ENCODE measurements at places on chromosomes 7 and 10.

GRCh38 chr7:4879396-4880081 is 4.0 kb downstream of the RADIL start:
- DNase-seq: no peak

DNA sequence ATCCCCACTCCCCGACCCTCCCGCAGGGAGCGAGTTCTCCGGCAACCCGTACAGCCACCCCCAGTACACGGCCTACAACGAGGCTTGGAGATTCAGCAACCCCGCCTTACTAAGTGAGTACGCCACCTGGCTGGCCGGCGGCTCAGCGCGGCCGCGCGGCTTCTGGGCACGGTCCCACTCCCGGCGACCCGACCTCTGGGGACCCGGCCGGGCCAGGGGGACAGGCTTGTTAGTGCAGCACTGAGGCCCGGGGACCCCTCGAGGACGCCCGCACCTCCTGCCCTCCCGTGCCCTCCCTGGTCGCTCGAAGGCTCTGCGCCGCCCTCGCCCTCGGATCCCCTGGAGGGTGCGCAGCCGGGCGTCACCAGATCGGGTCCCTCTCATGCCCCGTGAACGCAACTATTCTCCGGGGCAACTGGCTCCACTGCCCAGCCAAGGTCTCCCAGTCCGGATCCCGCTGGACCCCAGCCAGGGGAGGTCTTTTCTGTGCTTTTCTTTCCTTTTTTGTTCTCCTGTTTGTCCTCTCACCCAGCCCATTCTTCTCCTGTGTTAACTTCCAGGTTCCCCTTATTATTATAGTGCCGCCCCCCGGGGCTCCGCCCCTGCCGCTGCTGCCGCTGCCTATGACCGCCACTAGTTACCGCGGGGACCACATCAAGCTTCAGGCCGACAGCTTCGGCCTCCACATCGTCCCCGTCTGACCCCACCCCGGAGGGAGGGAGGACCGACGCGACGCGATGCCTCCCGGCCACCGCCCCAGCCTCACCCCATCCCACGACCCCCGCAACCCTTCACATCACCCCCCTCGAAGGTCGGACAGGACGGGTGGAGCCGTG is 81.8 kb downstream of the PAX2 start:
- DNase-seq: peak; percentile 30

DNA sequence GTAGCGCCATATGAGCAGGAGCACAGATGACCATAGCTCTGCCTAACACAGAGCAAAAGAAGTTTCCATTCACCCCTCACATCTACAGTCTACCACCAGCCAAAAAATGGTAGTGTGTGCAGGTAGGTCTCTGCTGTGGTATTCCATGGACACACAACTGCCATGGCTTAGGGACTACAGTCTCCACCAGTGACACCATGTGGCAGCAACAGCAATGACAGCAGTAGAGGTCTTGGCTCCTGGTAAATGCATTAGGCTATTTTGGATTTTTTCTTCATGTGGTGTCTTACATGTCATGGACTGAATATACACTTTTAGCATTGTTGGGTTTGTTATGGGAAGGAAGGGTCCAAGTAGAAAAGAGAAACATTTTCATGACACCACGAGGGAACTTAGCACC is 70.1 kb upstream of the CABCOCO1 start:
- DNase-seq: peak; percentile 11

GRCh38 chr10:71797533-71798307 is 24.4 kb upstream of the VSIR start:
- no peak for DNase-seq

DNA sequence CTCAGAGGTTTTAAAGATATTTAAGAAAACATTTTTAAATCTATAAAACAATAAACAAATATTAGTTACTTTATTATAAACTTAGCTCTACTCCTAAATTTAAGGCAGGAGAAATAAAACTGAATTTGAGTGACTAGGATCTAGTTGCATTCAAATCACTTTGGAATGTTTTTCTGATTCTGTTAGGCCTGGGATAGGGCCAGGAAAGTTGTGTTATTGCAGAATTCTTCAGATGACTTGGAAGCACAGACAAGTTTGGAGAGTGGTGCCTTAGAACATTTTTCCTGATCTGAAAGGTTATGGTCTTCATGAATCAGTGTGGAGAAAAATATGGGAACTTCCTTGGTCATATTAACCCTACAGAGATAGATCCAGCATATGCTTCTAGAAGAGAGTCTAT is 15.6 kb upstream of the SLC25A13 start:
- DNase-seq: no peak

GRCh38 chr7:30817371-30817767 is 46.2 kb downstream of the MINDY4 start:
- DNase-seq: no peak

- no peak for DNase-seq
Observed at GRCh38 chr10:64170791-64171190, 649.6 kb downstream of the REEP3 start.

GRCh38 chr10:22427101-22427500 is 81.8 kb downstream of the SPAG6 start:
- peak; percentile 15 for DNase-seq

GRCh38 chr10:10233229-10233628 is 784.4 kb upstream of the CELF2 start:
- no peak for DNase-seq

DNA sequence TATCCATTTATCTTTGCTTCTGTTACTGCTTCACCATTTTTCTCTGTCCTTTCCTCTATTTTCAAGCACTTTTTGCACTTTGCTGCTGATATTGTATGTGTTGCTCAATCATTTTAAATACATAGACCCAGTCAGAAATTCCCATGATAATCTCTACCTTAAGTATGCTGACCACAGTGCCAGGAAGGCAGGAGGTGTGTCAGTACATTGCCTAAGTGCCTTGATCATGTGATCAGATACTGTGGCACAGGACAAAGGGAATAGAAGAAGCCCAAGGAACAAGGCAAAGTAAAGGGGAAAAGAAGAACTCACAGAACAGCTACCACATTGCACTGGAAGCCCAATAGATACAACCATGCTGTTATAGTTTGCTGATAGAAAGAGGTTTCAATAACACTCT is 53.7 kb upstream of the CD36 start:
- DNase-seq: no peak

DNA sequence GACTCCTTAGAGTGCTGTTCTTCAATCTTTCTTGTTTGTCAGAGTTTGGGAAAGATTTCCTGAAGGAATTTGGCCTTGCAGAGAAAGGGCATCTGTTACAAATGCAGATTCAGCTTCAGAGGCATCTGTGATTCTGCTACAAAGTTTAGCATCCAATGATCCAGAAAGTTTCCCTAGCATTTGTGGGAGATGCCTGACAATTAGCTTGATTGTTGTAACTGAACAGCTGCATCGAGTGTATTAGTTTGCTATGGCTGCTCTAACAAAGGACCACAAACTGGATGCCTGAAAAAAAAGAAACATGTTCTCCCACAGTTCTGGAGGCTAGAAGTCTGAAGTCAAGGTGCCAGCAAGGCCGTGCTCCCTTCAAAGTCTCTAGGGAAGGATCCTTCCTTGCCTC is 365.1 kb downstream of the GRID1 start:
- DNase-seq: no peak

GRCh38 chr10:92829042-92829785 is 19.1 kb upstream of the EXOC6 start:
- no peak for DNase-seq

Measured in activated CD4-positive, alpha-beta T cell treated with anti-CD3 and anti-CD28 coated beads, Interleukin-2, Interleukin-6, amounts not matched to agents 100 ng/mL and 50 ng/mL, durations not matched to agents 16 hours and 8 hours (primary cell).